ENCODE measurements at places on chromosomes 7 and 10. TPM values are rescaled to one million over a fixed set of nuclear protein-coding genes. Genes with fewer than 3 reads are reported as not detected.
A peak's percentile ranks its signal among the peaks of the same experiment; 100 is the strongest.

Gene ENTPD1
- 14.9 TPM for total RNA-seq

Gene SGCE
- total RNA-seq: 150 TPM

Gene HIP1
- total RNA-seq: 20.3 TPM

GRCh38 chr10:132036153-132036886, 29.4 kb upstream of the JAKMIP3 start:
- DNase-seq: peak; percentile 68

GRCh38 chr10:133379152-133379800, at the start of gene PAOX:
TSS of gene PAOX (plus strand) at chr10:133379262. CDS start at chr10:133379317, 55 bp downstream.
- peak; percentile 81 for DNase-seq

DNA sequence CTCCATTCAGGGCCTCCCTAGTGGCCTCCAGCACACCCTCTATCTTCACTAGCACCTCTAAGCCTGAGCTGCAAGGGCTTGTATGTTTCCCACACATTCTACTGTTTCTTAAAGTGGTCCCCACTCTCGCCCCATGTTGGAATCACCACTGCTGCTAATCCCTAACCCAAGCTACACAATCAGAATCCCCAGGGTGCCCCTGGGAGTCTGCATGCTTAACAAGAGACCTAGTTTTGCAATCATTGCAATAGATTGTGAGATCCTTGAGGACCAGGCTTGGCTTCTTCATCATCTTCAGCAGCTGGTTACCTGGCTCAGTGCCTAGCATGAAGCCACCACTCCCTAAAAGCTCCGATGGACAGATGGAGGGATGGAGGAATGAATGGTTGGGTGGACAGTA, 113.9 kb downstream of the MYOF start:
- DNase-seq: no peak

DNA sequence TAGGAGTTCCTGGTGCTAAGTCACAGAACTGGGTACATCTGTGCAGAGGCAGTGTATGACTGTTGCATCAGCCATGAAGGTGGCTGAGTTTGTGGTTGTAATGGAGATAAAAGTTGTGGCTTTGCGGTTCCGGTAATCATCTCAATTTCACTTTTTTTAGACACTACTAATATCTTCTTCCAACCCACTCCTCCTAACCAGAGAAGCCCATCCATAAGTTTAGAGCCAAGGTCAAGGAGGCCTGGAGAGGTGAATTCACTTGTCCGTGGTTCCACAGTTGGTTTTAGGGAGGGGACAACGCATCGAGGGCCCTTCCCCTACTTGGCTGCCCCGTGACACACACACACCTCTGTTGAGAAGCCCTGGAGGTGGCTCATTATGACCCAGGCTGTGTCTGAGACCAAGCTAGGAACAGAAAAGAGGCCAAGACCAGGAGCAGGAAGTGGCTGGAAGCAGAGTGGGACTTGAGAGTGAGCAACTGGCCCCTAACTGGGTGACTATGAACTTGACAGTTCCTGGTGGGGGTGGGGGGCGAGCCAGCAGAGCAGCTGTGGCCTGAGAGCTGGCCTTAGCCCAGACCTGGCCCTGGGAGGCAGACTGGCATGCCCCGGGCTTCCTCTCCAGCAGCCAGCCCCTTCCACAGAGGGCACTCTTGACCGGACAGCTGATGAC, 66.8 kb upstream of the COL13A1 start:
- DNase-seq: peak; percentile 52

Data from muscle of leg (tissue), 16 donors.